Stimulated activated naive CD8-positive, alpha-beta T cell treated with anti-CD3 and anti-CD28 coated beads, Interleukin-15, Interleukin-2, amounts not matched to agents 100 U/mL and 50 U/mL, for 24 hours (primary cell): ENCODE measurements at places on chromosomes 11 and 22.
A peak's percentile ranks its signal among the peaks of the same experiment; 100 is the strongest.

- no peak for DNase-seq
Observed at GRCh38 chr11:88317536-88317935, 20.0 kb downstream of the CTSC start.

GRCh38 chr11:110992481-110992880, 253.0 kb upstream of the POU2AF2 start:
- no peak for DNase-seq

- DNase-seq = no peak
Observed at GRCh38 chr22:25174888-25175411, 24.7 kb upstream of the CRYBB3 start.

GRCh38 chr11:61593151-61593550, 12.3 kb upstream of the SYT7 start:
- DNase-seq = no peak

- no peak for DNase-seq
Observed at GRCh38 chr11:36292311-36292722, 3.1 kb upstream of the COMMD9 start.

- no peak for DNase-seq
Observed at GRCh38 chr11:112785719-112786118, 175.5 kb upstream of the NCAM1 start.

DNA sequence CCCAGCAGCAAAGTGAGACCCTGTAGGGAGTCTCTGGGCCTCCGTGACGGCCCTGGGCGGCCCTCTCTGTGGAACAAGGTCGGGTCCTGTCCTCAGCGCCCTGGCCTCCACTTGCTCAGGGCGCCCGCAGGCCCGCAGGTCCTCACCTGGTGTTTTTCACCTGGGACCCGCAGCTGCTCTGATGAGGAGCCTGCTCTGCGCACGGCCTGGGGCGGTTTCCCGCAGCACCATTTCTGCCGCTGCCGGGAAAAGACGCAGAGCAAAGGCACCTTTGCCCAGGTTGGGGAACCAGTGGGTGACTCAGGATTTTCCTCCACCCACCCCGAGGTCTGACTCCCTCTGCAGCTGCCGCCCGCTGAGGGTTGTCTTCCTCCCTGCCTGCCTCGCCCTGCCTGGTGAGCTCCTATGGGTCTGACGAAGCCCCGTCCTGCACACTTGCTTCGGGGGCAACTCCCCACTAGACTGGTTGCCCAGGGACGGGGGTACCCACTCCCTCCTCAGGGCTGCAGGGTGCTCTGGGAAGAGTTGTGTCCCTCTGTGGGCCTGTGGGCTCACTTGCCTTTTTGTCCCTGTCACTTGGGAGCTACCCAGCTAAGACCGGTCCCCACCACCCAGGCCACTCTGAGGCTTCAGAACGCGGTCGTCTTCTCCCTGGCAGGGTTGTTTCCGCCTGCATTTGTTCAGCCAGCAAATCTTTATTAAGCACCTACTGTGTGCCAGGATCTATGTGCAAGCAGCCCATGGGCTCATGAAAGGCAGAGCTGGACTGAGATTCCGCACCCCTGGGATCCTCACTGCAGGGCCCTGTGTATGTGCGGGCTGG, 89.5 kb downstream of the KCNQ1 start:
- peak; percentile 20 for DNase-seq

DNA sequence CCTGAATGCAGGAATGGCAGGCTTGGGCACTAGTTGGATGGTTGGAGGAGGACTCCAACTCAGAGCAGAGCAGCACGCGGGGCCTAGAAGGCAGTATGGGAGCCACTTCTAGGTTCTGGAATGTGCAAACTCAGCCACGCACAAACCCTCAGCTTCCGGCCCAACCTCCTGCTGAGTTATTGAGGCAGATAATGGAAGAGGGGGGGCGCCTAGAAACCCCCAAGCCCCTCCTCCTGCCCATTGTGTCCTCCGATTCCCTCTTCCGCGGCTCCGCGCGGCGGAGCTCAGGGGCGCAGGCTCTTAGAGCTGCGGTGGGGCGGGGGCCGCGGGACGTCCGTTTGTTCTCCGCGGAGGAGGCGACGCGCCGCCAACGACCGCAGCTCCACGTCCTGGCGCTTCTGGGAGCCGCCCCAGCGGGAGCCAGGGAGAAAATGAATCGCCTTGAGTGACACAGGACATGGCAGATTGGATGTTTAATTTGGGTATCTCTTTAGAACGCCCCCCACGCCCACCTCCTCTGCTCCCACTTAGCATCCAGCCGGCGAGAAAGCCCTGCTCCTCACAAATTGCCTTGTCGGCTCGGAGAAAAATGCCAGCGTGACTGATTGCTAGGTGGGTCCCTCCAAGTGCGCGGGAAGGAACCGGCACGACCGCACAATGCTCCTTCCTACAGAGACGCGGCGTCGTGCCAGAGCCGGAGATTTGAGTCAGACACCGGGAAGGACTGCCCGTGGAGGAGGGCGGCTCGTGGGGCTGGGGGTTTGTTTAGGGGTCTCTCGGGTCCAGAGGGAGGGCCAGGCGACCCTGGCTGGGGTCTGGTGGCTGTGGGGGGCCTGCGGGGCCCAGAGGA, 144.6 kb downstream of the NECTIN1 start:
- peak; percentile 7 for DNase-seq

DNA sequence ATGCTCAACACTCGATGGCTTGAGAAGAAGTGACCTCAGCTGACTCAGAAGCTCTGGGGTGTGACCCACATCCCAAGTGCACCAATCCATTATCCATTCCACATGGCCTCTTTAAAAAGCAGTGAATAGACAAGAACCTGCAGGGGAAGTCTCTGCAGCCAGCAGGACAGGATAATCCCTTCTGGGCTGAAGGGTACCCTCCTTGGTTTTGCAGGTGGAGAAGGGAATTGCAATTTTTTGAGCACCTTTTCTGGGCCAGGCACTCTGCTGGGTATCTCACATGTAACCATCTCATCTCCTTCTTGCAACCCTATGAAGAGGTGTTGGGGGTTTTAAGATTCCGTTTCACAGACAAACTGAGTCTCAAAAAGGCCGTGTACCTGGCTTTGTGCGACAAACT, 76.6 kb downstream of the MYO18B start:
- DNase-seq = no peak

- DNase-seq = no peak
Observed at GRCh38 chr11:41222236-41222635, 237.2 kb downstream of the LRRC4C start.

DNA sequence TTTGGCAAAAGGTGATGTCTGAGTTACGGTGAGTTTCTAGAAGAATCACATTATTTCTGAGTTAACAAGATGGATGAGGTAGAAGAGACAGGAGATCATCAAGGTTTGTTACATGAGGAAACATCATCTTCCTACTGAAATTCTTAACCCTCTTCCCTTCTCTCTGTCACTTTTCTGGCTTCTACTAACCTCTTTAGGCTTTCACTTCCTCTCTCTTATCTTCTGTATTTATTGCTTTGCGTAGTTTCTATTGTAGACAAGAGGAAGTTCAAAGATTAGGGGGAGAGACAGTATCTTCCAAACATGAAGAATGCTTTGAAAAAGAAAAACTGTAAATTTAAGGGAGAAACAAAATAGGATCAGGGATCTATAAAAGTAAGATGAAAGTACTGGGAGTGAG, 75.4 kb downstream of the TRPC6 start:
- no peak for DNase-seq

DNA sequence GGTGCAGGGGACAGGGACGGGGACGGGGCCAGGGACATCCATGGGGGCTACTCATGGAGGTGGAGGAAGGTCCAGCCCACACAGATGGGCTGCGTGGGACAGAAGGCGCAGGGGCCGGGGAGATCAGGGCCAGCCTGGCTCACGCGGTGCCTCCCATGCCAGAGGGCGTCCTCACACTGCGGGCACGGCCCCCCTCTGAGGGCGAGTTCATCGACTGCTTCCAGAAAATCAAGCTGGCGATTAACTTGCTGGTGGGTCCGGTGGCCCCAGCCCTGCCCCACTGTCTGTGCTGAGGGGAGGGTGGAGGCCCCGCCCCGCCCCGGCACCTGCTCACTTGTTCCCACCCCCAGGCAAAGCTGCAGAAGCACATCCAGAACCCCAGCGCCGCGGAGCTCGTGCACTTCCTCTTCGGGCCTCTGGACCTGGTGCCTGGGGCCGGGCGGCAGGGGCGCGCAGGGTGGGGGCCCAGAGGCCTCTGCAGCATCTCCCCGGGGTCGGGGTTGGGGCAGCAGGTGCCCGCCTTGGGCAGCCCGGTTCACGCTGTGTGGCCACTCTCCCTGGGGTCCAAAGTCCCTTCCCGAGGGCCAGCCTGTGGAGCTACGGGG, 15.8 kb downstream of the EPS8L2 start:
- DNase-seq = peak; percentile 55

DNA sequence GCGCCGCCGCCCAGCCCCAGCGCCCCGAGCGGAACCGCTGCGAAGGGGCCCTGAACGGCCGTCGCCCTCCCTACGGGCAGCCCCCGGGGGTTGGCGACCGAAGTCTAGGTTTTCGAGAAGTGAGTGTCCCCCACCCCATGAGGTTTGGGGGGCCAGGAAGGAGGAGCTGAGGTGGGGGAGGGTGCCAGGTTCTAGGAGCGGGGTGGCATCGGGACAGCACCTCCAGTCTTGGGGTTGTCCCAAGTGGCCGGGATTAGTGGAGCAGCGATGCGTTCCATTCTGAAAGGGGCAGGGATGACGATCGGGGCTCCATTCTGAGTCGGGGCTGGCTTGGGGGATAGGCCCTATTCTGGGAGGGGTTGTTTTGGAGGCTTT, 408 bp downstream of the PPP2R5B start:
- DNase-seq = peak; percentile 31

DNA sequence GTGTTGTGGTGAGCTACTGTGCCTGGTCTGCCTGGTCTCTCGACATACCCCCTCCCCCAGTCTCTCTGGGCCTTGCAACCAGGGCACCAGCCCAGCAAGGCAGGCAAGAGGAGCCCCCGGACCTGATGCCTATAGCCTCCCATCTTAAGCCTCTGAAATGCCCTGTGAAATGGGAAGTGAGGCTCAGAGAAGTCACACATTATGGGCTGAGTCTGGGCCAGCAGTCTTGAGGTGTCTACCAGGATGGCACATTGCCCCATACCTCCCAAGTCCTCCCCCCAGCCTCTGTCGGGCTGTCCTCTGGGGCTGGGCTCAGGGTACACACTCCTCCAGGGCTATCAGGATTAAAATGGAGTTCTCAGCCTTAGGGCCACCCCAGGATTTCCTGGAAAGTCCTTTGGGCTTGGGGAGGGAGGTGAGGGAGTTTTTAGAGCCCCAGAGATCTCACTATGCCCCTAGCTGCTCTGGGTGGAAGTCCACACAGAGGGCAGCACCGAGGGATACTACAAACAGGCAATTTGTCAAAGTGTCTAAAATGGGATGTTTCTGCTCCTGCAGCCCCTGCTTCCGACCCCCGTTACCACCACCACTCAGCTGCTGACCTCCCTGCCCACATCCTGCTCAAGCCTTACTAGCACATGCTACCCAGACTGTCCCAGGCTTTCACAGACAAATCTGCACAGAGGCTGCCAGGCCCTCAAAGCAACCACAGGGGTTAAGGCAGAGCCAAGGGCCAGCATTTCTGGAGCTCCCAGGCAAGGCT, 3.1 kb upstream of the SH3BP1 start:
- DNase-seq = peak; percentile 48

- DNase-seq = no peak
Observed at GRCh38 chr11:56994532-56994931, 5.8 kb downstream of the OR5AK2 start.

- DNase-seq = no peak
Observed at GRCh38 chr11:15765530-15765929, 590.8 kb downstream of the SOX6 start.

DNA sequence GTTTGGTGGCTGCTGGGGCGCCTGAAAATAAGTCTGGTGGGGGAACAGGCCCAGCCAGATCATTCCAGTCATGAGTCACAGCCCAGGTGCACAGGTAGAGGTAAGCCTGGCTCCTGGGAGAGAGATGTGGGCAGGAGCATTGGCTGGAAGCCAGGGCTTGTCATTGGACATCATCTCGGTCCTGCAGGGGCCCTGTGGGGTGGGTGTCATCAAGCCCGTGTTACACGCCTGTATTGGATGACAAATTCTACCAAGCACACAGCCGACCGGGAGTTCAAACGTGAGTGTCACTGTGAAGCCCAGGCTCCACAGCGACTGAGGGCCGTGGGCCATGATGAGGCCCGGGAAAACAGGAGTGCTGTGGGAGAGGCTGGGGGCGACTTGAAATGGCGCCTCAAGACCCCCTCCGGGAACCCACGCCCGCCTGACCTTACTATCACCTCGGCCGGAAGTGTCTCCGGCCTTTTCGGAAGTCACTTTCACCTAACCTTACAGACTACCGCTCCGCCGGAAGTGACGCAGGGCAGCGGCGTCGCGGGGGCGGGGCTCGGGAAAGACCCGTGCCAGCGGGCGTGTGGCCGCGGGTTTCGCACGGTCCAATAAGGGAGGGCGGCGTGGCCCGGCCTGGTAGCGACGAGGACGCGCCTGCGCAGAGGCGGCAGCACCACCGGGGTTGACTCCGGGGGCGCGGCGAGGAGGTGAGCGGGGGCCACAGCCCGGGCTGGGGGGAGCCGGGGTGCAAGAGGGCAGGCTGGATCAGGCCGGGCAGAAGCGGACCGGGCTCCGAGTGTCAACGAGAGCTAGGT, at the start of gene FKBP2:
FKBP2 (plus strand) TSS at position 661 of the 806 bp plus-strand sequence. CDS start 1,293 bp downstream, outside the sequence.
- DNase-seq = peak; percentile 99

GRCh38 chr11:64101461-64101860, 64.5 kb downstream of the MACROD1 start:
- DNase-seq = no peak

DNA sequence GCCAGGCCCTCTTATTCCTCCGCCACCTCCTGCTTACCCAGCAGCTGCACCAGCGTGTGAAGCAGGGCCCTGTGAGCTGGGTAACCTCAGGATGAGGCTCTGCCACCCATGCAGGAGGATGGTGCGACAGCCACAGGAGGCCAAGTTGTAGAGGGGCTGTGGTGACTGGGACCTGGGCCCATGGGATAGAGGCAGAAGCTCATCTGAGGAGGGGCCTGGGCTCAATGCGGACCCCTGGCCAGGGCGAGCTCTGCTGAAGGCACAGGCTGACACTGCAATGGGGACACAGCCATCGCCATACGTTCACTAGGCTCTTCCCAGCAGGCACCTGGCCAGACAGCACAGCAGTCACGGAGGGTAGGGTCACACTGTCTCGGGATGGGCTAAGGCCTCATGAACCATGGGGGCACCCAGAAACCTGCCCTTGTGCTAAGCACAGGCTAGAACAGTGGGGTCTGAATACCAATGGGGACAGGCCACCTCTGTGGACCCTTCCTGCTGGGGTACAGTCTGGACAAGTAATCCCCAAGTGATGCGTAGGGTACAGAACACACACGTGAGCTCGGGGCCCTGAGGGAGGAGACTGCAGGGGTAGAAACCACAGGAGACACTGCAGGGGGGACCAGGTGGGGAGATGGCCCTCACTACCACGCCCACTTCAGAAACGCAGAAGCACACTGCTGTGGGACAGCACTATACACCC, 35.3 kb downstream of the GNB1L start:
- DNase-seq = no peak

DNA sequence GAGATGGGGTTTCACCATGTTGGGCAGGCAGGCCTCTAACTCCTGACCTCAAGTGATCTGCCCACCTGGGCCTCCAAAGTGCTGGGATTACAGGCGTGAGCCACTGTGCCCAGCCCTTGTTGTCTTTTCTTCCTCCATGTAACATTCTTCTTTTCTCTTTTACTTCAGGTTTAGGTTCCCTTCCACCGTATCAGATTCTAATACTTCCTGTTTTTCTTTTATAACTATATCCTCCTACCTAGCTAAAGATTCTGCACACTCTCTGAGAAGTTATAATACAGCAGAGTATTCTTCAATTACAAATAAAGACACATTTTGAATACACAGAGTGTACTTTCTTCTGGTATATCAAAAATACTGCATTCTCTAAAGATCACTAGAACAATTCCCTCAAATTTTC, 33.2 kb upstream of the GAB2 start:
- no peak for DNase-seq
